ENCODE measurements at places on chromosomes 5 and 9. TPM values are rescaled to one million over a fixed set of nuclear protein-coding genes. Genes with fewer than 3 reads are reported as not detected.
A peak's percentile ranks its signal among the peaks of the same experiment; 100 is the strongest.

GRCh38 chr9:126463426-126463825 is 136.8 kb downstream of the MVB12B start:
- DNase-seq = no peak

DNA sequence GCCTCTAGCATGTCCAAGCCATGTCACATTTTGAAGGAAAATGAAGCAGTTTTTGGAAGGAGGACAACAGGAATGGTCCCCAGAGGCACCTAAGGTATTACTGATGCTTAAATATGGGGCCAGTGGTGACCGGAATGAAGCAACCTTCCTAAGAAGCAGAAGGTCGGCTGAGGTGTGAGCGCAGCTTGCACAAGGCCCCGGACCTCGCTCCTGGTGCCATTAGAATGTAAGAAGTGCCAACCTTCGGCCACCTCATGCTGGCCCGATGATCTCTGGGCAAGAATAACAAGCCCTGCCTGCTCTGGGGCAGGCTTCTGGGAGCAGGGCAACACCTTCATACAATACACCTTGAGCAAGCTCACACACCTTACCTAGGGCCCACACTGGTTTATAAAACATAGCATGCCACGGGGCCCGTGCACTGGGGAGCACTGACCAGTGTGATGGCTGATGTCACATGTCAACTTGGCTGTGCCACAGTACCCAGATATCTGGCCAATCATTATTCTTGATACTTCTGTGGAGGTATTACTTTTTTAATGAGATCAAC is 21.9 kb downstream of the SEMA4D start:
- no peak for DNase-seq

- peak; percentile 73 for DNase-seq
Measured at GRCh38 chr5:78889369-78890140, 95.6 kb downstream of the ARSB start.

- no peak for DNase-seq
Measured at GRCh38 chr5:123428521-123429220, 5.5 kb upstream of the CEP120 start.

DNA sequence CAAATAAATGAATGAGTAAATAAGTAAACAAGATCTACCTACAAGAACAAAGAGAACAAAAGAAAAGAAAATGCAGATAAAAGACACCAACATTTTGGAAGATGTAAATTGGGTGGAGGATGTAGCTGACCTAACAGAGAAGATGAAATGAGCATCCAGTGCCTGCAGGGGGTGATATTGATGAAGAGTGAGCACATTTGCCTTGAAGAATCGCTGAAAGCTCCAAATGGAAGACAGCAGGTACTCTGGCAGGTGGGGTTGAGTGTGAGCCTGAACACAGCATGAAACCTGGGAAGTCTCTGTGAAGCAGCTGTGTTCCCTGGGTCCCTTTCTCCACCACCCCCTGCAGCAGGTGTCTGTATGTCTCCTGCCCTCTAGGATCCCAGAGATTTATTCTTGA is 125.6 kb downstream of the NXNL2 start:
- DNase-seq = peak; percentile 14

GRCh38 chr9:112028242-112029221 is 131.9 kb downstream of the UGCG start:
- no peak for DNase-seq

- peak; percentile 55 for DNase-seq
Measured at GRCh38 chr5:153658606-153659005, 168.1 kb downstream of the GRIA1 start.

DNA sequence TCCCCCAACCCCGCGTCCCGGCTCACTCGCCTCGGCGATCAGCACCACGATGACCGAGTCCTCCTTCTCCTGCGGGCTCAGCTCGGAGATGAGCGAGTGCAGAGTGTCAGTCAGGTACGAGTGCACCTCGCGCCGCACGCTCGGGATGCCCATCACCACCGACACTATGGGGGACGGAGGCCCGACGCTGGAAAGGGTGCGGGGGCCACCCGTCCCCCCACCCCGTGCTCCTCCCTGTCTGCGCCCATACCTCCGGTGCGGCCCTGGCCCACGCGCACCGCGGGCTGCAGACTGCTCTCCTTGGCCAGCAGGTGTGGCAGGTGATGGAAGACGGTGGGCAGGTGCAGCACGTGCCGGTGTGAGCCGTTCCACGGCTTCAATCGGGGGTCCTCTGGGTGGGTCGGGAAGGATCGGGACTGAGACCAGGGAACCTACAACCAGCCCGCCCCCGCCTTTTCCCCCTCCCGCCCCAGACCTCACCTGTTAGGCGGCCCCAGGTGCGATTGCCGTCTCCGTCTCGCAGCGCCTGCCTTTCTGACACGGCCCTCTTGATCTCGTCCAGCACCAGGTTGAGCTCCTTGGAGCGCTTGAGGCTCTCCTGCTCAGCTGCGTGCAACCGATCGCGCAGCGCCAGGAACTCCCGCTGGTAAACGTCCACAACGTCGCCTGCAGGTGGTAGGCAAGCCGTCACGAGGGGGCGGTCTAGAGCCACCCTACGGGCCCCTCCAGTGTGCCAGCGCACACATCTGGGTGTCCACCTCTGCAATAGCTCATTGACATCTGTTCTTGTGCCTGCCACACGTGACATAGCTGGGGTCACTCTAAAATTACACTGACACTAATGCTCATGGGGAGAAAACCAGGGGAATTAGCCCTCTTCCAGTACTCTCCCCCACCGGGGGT is 5.1 kb downstream of the MGAT4B start:
- peak; percentile 68 for DNase-seq

GRCh38 chr9:80698725-80699410 is 990.5 kb downstream of the TLE1 start:
- DNase-seq = peak; percentile 66

DNA sequence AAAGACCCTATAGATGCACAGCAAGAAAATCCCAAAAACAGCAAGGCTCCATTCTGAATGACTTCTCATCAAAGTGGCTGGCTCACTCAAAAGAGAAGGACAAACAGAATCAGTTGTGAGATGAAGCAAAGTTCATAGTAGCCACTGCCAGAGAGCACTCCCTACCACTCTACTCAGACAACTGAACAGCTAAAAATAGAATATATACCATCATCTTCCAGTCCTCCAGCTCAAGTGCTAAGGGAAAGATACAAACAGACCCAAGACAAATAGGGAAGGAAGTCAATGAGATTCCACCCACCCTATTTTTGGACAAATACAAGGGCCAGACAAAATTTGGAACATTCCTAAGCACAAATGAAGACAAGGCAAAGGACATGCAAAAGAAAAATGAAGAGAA is 20.6 kb downstream of the GNAQ start:
- DNase-seq = no peak

Gene POU5F2
- 0.51 TPM for total RNA-seq

Gene SLC6A19
- total RNA-seq = not detected

Gene GABRA1
- total RNA-seq = not detected

Gene TXNDC8
- not detected for total RNA-seq

Gene TRPM3
- total RNA-seq = 0.50 TPM

Gene VCAN
- total RNA-seq = 190 TPM

Gene ANXA1
- 578 TPM for total RNA-seq

Gene FSTL4
- total RNA-seq = not detected
